ENCODE measurements at places on chromosomes 1 and 21. TPM values are rescaled to one million over a fixed set of nuclear protein-coding genes. Genes with fewer than 3 reads are reported as not detected.

The OPTC gene
- total RNA-seq, result not detected

DNA sequence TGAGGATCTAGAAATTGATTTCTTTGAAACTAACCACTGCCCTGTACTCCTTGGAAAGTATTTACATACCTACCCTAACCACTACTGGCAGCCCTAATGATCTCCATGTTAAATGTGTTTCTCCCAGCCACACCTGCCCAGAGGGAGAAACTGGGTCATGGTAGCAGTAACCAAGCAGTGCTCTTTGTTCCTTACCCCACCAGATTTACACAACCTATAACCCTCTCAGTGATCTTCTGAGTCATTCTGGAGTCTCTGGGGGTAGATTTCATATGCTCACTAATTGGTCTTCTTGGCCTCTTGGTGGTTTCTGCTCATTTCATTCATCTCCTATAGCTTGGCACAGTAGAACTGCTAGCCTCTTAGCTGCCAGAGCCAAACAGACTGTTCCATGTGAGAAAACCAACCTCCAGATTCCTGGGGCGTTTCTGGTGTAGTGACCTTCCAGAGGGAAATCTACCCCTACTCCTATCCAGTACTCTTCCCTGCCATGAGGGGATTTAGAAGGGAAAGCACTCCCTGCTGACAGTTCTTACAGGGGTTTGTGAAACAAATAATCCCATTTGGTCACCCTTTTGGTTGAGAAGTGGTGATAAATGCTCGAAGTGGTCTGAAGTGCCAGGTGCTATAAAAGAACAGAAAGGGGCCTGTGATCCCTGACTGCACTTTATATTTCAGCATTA lies 36.2 kb upstream of the LRIG2 start:
- DNase-seq, result no peak
- no peaks in the 10 kb centered on the region for H3K36me3 ChIP-seq
- H3K27me3 ChIP-seq, result no peaks in the 10 kb centered on the region
- no peak overlapping the region for H3K4me3 ChIP-seq

- no peaks in the 10 kb centered on the region for H3K36me3 ChIP-seq
- DNase-seq, result no peak
- H3K4me1 ChIP-seq, result peaks cover 4% of the 10 kb centered on the region
- no peaks in the 10 kb centered on the region for H3K27me3 ChIP-seq
- no peak overlapping the region for H3K27ac ChIP-seq
Observed at GRCh38 chr1:198153103-198153502, 3.7 kb upstream of the NEK7 start.

DNA sequence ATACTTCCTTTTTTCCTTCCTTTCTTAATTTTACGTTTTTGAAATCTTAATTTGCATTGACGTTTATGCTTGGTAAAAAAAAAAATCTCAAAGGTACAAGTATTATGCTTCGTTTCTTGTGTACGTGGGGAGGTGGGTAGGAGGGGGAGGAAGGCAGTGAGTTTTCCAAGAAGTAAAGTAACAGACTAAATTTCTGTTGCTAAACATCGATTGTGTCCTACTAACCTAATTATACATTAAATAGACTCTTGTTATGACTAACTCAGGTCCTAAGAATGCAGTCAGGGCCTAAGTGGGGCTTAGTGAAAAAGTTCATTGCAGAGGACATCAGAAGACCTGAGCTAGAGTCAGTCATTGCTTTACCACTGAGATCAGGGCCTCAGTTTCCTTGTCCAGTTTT lies 17.5 kb downstream of the NEK7 start:
- H3K4me1 ChIP-seq, result peaks cover 97% of the 10 kb centered on the region
- no peak for DNase-seq
- no peaks in the 10 kb centered on the region for H3K36me3 ChIP-seq
- no peak overlapping the region for H3K4me3 ChIP-seq
- H3K27me3 ChIP-seq, result no peaks in the 10 kb centered on the region

GRCh38 chr1:11272544-11272831 lies 510 bp upstream of the UBIAD1 start:
- H3K36me3 ChIP-seq, result peaks cover 3% of the 10 kb centered on the region
- H3K4me1 ChIP-seq, result peaks cover 25% of the 10 kb centered on the region
- DNase-seq, result no peak
- no peaks in the 10 kb centered on the region for H3K27me3 ChIP-seq
- no peak overlapping the region for H3K27ac ChIP-seq
- H3K4me3 ChIP-seq, result peak overlapping the region; percentile 60

The SCNM1 gene
- 86.3 TPM for total RNA-seq

The TSPEAR gene
- total RNA-seq, result not detected

DNA sequence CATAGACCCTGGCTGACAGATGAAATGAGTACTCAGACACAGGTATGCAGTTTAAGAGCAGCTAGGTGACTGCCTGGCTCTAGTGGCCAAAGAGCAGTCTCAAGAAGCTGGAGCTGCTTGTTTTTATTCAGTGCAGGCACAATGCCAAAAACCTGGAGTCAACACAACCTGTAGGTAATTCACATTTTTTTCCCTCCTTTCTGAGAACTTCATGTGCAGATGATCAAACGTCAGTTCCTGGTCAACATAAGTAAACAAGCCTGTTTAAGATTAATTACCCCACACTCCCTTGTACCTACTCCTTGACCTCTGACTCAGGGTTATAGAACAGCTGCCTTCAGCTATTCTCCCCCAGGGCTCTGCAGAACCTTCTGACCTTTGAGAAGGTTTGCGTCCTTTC lies 17.3 kb upstream of the ACADM start:
- H3K36me3 ChIP-seq, result no peaks in the 10 kb centered on the region
- H3K27ac ChIP-seq, result peak overlapping the region; percentile 16
- H3K27me3 ChIP-seq, result no peaks in the 10 kb centered on the region
- no peaks in the 10 kb centered on the region for H3K4me1 ChIP-seq
- no peak for DNase-seq

The PDIK1L gene
- total RNA-seq, result 14.6 TPM

DNA sequence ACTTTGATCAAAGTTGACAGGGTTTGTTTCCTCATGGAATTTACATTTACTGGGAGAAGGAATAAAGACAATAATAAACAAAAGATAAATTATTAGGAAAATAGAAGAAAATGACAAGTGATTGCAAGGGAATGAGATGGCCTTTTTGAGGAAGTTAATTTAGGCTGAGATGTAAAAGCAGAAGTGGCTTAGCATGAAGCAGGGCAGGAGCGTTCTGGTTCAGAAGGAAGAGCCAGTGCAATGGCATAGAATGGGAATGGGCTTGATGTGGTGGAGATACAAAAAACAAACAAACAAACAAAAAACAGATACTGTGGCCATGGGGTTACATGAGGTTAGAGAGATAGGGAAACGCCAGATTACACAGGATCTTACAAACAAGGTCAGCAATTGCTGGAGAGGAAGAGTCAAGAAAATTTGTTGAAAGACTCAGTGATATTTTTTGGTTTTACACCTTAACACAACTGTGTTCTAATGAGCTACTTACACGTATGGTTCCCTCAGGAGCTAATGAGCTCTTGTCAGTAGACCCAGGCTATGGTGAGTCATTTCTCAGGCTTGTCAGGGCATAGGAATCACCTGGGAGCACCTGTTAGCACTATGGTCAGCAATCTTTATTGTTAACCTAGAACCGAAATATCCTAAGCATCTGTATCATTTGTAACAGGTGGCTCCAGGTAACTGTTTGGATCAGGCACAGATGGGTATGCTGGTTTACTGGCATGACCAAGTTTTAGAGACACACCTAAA lies 8.7 kb upstream of the CADM3 start:
- DNase-seq, result no peak
- no peaks in the 10 kb centered on the region for H3K4me1 ChIP-seq
- H3K36me3 ChIP-seq, result no peaks in the 10 kb centered on the region
- no peak overlapping the region for H3K27ac ChIP-seq

The OR6K3 gene
- total RNA-seq, result not detected

GRCh38 chr1:157955857-157956256 lies 37.6 kb upstream of the KIRREL1 start:
- DNase-seq, result no peak
- H3K4me3 ChIP-seq, result no peak overlapping the region
- H3K36me3 ChIP-seq, result no peaks in the 10 kb centered on the region
- no peaks in the 10 kb centered on the region for H3K4me1 ChIP-seq
- no peak overlapping the region for H3K27ac ChIP-seq
- no peaks in the 10 kb centered on the region for H3K27me3 ChIP-seq

DNA sequence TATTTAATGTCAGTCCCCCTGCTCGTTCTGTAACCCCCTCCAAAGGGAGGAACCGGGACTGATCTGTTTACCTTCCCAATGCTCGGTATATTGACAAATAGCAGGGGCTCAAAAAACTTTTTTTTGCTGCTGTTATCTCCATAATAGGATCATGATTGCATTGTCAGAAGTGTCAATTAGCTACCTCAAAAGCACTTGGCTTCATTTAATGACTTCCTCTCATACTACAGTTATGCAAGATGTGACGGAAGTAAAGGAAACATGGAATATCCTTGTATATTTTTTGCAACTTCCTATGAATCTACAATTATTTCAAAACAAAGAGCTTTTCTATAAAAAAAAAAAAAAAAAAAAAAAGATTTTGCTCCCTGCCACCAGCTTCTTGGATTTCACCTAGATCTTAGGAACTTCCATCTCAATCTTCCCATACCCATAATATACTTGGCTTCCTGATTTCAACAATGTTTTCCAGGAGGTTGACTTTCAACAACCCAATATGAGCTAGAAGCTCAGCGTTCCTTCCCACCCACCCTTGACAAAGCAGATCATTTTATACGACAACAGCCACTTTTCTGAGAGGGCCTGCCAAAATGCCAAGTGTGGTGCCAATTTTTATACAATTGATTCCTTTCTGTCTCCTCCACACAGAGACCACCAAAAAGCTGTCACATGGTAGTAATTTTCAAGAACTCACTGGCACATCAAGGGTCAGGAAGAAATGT lies 71.7 kb downstream of the SETD4 start:
- no peak overlapping the region for H3K27ac ChIP-seq
- DNase-seq, result no peak
- no peaks in the 10 kb centered on the region for H3K36me3 ChIP-seq
- no peaks in the 10 kb centered on the region for H3K27me3 ChIP-seq
- no peaks in the 10 kb centered on the region for H3K4me1 ChIP-seq

- peak; percentile 23 for DNase-seq
- peak overlapping the region; percentile 23 for H3K4me3 ChIP-seq
- H3K36me3 ChIP-seq, result no peaks in the 10 kb centered on the region
- H3K27me3 ChIP-seq, result no peaks in the 10 kb centered on the region
- peak overlapping the region; percentile 83 for H3K27ac ChIP-seq
- H3K4me1 ChIP-seq, result peaks cover 32% of the 10 kb centered on the region
Observed at GRCh38 chr21:33975548-33976081, 60.0 kb upstream of the ATP5PO start.

GRCh38 chr1:198234520-198235251 lies 77.9 kb downstream of the NEK7 start:
- DNase-seq, result no peak
- no peaks in the 10 kb centered on the region for H3K27me3 ChIP-seq
- no peak overlapping the region for H3K27ac ChIP-seq

The FOXO6 gene
- total RNA-seq, result not detected

- no peaks in the 10 kb centered on the region for H3K36me3 ChIP-seq
- H3K4me1 ChIP-seq, result no peaks in the 10 kb centered on the region
- H3K27me3 ChIP-seq, result no peaks in the 10 kb centered on the region
- no peak overlapping the region for H3K27ac ChIP-seq
- H3K4me3 ChIP-seq, result no peak overlapping the region
- no peak for DNase-seq
Observed at GRCh38 chr1:242530761-242531160, 6.3 kb upstream of the PLD5 start.

The PKP1 gene
- not detected for total RNA-seq

- no peak overlapping the region for H3K4me3 ChIP-seq
- H3K36me3 ChIP-seq, result no peaks in the 10 kb centered on the region
- DNase-seq, result no peak
- no peaks in the 10 kb centered on the region for H3K4me1 ChIP-seq
Observed at GRCh38 chr1:203128431-203128715, 847 bp downstream of the ADORA1 start.
